ENCODE measurements at places on chromosomes 4 and X.

GRCh38 chr4:48300004-48300403, 30.4 kb upstream of the TEC start:
- no peak for DNase-seq

GRCh38 chr4:183096276-183096965, 2.6 kb upstream of the WWC2 start:
- no peak for DNase-seq

- no peak for DNase-seq
These were observed 1.6 kb downstream of the KDM6A start for GRCh38 chrX:44874420-44875184.

DNA sequence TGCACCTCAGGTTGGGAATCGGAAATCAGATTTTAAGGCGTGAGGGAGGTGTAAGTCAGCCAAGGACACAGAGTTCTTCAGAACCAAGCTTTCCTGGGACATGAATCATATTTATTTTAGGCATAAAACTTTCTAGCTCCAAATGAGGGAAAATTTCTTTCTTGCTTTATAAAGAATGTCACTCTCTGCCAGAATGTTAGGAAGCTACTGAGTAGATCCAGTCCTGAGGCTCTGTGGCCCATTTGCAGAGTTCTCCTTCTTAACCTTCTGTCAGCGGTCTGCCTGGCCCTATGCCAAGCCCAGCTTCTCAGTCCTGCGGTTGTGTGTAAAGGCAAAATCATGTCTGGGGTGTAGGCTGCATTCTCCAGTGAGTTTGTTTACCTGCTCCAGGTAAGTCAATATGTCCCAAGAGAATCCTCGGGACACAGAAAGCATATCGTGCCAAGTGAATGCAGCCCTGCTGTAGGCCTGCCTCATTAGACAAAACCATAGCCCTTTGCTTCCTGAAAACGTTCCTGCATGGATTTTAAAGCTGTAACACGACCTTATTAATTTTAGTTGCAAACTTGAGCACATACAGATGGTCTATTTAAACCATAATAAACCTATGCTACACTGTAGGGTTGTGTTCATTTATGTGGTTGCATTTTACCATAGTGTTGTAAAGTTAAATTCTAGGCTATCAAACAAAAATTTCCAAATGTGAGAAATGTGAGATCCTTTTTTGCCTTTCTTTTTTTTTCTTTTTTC, 29.2 kb upstream of the CCNI start:
- no peak for DNase-seq
